ENCODE measurements at places on chromosomes 2 and 18. TPM values are rescaled to one million over a fixed set of nuclear protein-coding genes. Genes with fewer than 3 reads are reported as not detected.

DNA sequence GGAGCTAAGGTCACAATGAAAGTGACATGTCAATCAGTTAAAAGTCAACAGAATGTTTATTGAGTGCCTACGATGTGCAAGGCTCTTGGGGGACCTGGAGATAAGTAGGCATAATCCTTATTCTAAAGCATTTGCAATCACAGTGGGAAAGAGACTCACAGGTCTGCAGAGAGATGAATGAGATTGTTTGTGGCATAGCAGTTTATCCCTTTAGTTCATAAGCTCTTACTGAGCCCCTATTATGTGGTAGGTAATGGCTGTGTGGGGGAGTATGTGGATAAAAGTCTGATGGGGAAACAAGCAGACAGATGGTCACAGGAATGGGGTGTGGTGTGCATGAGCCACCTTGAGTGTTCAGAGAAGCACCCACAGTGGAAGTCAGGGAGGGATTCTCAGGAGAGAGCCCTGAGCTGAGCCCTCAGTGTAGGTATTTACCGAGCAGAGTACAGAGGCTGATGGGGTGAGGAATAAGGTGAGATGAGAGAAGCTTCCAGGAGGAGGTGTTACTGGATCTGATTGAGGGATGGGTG is 48.1 kb downstream of the EMILIN2 start:
- DNase-seq = no peak

HTR2B gene
- not detected for total RNA-seq

SCN3A gene
- not detected for total RNA-seq

DNA sequence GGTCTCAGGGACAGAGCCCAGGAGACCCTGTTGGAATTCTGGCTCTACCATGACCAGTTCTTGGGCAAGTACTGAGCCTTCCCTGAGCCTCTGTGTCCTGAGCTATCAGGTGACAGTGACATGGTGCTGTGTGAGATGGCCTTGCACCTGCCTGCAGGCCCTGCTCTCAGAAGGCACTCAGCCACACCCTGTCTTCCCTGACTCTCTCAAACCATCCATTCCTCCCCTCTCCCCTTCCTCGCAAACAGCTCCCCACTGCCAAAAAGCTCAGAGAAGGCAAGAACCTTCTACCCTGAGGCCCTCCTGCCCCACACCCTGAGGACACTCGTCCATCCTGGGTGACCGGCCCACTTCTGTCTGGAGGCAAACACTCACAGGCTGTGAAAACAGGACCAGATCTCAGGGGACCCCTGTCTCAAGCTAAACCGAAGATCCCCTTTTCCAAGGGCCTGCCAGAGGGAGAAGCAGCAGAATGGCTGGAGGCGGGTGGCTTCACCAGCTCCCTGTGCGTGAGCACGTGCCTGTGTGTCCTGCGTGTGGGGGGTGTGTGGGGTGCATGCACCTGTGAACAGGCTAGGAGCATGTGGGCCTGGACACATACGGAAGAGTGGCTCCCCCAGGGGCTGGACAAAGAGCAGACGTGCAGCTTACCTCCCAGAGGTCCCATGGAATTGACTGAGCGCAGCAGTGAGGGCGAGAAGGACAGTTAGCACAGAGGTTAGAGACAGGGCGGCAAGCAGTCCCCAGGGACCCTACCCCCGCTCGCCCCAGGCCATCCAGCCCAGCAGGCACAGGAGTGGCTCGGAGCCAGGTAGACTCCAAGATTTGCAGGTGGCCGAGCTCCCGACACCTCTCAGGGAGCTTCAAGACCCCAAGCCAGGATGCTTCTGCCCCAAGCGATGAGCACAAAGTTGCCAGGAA is 53.9 kb downstream of the BIN1 start:
- no peak for DNase-seq

DNA sequence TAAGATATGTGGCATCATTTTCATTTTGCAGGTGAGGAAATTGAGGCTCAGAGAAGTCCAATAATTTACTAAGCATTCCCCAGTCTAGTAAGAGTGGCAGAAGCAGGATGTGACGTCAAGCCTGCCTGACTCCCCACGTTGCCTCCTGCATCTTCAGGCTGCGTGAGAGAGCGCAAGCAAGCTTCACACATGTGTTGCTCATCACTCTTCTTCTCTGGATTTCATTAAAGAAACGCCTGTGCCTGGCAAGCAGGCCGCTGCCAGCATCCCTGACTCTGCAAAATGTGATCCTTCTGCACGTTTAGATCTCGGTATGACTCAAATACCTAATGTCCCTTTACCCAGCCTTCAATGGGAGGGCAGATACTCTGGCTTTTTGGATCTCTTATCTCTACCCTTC is 96.8 kb downstream of the PRKCE start:
- DNase-seq = no peak

Measured in activated CD8-positive, alpha-beta T cell treated with anti-CD3 and anti-CD28 coated beads, Interleukin-2, amount 10 ng/mL, durations not matched to agents 7 days and 5 days (primary cell).